Common myeloid progenitor, CD34-positive (primary cell): ENCODE measurements at places on chromosomes 5 and 9.

GRCh38 chr9:4814913-4815312 is 22.2 kb downstream of the RCL1 start:
- no peak for DNase-seq

DNA sequence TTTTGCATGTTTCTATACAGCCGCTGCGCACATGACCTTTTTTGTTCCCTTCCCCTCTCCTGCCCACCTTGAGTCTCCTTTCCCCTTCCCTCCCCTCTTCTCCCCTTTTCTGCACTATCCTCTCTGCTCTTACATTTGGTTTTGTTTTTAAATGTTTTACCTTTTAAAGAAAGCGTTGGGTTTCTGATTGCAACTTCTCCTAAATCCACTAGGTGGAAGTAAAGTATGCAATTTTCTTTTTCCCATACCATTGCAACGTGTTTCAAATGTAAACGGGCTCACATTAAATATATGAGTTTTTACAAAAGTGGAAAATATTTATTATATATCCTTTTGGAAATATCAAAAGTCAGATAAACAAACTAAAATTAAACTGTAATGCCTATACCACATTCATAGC is 500.9 kb downstream of the DIRAS2 start:
- DNase-seq, result peak; percentile 34

DNA sequence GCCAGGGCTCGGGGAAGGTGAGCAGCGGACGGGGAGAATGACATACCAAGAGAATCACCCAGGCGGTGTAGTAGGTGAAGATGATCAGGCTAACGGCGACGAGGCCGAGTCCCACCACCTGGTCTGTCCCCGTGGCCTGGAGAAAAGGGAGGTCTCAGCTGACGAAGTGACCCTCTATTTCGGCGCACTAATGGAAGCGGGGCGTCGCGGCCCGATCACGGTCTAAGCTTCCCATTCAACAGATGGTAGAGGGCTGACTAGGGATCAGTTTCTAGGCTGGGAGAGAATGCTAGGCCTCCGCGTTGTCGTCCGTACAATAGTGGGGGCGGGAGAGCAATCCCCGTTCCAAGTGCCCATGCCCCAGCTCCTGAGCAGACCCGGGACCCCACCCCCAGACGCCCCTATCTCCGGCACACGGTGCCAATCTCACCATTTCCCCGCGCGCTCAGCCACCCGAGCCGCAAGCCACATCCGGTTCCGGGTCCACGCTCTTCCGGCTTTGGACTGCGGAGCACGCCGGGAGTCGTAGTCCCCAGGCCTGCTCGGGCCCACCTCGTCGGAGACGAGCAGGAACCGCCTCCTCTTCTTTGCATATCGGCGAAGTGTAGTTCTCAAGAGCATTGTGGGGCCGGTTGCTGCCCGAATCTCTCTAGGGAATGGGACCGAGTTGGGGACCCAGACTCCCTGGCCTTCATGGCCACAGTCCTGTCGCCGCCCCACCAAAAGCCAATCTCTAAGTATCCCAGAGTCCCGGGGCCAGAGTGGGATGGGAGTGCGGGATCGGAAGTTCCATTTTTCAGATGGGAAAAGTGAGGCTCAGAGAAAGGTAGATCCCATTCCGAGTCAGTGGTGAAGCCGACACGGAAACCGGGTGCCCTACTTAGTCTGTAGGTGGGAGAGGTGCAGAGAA is at the start of gene DPM2:
DPM2 (minus strand) TSS at position 467 of the 910 bp plus-strand sequence; CDS start at position 433, 34 bp downstream.
- peak; percentile 89 for DNase-seq

DNA sequence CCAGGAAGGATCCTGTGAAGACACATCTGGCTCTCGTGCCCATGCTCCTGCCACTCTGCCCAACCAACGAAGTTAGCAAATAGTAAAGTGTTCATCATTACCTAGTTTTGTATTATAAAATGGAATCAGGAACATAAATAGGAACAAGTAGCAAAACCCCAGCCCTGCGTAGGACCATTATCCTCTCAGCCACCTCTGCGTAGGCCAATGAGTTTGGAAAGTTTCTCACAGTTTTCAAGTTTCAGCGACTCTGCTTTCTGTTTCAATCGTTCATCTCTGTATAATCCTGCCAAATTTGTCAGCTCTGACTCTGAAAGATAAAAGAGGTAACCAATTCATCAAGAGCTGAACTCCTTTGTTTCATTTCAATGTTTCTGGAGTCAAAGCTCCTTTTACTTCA is 10.1 kb upstream of the SPATA24 start:
- DNase-seq, result no peak

DNA sequence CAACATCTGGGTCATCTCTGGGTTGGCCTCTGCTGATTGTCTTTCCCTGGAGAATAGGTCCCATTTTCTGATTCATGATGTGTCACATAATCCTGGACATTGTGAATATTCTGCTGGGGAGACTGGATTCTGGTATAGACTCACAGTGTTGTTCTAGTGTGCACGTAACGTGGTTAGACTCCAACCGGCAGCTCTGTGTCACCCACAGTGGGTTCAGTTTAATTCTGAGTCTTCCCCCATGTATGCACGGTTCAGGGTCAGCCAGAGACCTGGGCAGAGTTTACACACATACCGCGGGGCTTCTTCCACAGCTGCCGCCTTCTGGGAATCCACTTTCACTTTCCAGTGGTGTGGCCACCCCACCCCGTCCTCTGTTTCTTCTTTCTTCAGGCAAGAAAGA is 38.0 kb upstream of the LRRC14B start:
- DNase-seq, result no peak

DNA sequence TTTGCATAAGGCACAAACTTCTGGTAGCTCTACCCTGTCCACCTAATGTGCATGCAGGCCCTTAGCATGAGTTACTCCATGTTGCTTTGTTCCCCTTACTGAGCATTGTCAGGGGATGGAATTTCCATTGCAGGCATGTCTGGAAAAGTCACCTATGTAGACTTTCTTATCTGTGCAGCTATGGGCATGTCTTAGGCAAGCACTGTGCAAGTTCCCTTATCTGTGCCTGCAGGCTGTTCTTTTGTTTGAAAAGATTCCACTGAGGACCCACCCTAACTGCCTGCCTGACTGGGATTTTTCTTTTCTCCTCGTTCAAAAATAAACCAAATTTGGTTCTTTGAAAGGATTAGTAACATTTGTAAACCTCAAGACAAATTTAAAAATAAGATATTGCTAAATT is 587.0 kb downstream of the CDH18 start:
- no peak for DNase-seq

DNA sequence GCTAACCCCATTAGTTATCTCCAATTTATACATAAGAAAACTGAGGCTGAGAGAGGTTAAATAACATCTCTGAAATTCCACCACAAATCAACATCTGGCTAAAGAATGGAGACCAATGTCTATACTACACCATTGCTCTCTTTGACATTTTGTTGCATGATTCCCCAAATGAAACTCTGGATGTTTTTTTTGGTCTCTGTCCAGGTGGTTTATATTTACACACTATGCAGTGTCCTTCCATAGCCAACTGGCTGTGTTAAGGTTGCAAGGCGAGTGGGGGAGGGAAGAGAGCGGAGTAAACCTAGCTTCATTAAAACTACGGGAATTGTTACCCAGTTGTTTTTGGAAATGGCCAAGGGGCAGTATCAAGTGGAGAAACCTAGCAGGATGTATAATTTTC is 67.2 kb downstream of the KIF4B start:
- DNase-seq, result no peak

DNA sequence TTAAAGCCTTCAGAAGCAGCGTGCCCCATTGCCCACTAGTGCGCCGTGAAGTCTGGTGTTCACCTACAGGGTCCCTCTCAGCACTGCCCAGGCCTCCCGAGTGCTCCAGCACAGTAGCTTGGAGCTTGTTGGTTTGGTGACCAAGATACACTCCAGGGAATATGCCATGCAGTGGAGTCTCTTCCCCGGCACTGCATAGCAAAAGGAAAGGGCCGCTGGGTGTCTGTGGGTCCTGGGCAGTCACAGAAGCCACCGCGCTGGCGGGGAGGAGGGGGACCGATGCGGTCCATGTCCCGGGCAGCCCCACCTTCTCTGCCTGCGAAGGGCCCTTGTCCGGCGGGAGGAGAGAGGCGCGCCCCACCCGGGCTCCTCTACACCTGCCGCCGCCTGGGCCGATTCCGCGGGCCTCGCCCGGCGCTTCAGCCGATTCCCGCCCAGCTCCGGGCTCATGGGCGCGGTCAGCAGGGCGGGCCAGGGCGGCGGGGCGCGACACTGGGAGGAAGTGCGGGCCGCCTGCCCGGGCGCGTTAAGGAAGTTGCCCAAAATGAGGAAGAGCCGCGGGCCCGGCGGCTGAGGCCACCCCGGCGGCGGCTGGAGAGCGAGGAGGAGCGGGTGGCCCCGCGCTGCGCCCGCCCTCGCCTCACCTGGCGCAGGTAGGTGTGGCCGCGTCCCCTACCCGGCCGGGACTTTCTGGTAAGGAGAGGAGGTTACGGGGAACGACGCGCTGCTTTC is at the start of gene SYK:
SYK (plus strand) TSS at position 579 of the 732 bp plus-strand sequence. CDS start 42,080 bp downstream, outside the sequence.
- peak; percentile 92 for DNase-seq

- no peak for DNase-seq
These were observed 93.2 kb downstream of the EQTN start for GRCh38 chr9:27203783-27204182.

- no peak for DNase-seq
These were observed 183.4 kb downstream of the FBXL7 start for GRCh38 chr5:15683332-15683731.

- DNase-seq, result no peak
These were observed 2039.1 kb upstream of the CDH9 start for GRCh38 chr5:29077451-29077850.

GRCh38 chr5:150301170-150301505 is 1.6 kb downstream of the ARSI start:
- DNase-seq, result no peak

GRCh38 chr5:135039271-135040033 is 5.4 kb upstream of the PITX1 start:
- no peak for DNase-seq

- no peak for DNase-seq
These were observed 97.7 kb upstream of the KIF2A start for GRCh38 chr5:62208218-62208852.

DNA sequence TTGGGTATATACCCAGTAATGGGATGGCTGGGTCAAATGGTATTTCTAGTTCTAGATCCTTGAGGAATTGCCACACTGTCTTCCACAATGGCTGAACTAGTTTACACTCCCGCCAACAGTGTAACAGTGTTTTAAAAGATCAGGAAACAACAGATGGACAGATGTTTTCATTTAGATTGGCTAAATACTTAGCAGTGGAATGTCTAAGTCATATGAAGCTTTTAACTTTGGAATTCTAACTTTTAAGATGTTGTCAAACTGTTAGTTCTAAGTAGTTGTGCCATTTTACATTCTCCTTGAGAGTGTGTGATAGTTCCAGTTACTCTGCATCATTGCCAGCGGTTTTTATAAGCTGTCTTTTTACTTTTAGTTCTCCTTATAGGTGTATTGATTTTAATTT is 688.8 kb downstream of the SEMA5A start:
- no peak for DNase-seq

DNA sequence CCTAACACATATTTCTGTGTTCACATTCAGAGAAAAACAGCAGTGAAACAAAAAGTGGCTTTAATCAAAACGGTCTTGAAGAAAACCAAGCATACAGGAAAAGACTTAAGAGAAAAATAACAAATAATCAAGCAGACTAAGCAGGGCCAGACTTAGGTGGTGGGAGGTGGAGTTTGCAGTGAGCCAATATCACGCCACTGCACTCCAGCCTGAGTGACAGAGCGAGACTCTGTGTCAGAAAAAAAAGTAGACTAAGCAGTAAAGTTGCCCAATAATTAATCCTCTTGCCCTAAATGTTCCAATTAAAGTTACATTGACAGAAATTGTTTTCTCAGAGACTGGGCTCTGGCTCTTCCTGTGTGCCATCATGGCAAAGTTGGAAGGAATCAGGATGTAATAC is 26.6 kb upstream of the GLDC start:
- DNase-seq, result no peak

DNA sequence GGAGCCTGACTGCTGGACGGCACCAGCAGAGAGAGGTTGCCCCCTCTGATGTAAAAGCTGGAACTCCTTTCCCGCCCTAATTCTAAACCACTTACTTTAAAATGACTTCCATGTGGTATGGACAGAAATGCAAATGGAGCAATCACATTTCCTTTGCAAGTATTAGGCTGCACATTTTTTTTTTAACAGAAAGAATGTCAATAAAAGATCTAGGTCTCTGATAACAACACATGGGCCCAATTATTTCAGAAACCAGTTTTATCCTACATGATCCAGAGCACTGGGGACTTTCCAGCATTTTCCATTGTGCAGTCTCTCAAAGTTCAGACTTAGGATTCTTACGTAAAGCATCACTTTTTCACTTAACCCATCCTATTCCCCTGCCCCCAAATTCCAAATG is 203.7 kb downstream of the NXNL2 start:
- no peak for DNase-seq

DNA sequence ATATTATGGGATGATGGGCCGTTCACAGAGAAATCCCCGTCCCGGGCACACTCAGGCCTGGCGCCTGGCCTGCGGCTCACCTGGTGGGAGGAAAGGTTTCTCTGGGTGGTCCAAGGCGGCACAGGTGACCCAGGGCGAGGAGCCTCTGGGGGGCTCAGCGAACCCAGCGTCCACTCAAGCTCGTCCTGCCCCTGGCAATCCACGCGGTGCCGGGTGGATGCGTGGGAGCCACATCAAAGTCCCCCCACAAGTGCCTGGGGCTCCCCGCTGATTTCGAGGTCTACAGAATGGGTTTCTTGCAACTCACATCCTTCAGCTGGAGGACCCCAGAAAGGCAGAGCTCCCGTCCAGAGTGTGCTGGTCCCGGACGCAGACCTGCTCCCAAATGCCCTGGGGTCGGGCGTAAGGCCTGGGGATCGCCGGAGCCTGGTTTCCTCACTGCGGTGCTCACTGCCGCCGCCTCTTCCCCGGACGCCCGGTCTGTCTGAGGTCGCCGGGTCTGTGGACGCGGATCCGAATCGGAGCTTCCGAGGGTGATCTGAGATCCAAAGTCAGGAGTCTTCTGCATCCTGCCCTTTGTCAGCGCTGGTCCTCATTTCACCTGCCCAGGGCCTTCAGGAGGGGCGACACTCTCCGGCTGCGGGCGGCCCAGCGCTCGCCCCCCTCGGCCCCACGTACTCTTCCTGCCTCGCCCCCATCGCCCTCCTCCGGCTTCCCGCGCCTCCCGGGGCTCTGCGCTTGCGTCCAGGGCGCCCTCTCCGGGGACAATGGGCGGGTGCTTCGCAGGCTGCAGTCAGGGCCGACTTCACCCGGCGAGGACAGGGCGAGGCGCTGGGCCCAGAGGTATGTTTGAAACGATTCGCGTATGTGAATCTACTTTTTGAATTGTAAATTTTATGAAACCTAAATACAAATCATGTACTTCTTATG is 20.0 kb upstream of the RUFY1 start:
- peak; percentile 85 for DNase-seq

GRCh38 chr9:5949103-5949699 is 58.5 kb downstream of the MLANA start:
- DNase-seq, result peak; percentile 22
